Stimulated activated CD4-positive, alpha-beta T cell treated with anti-CD3 and anti-CD28 coated beads, Interleukin-15, amount 100 ng/mL, for 1 hour (primary cell): ENCODE measurements at places on chromosomes 7 and 10.

DNA sequence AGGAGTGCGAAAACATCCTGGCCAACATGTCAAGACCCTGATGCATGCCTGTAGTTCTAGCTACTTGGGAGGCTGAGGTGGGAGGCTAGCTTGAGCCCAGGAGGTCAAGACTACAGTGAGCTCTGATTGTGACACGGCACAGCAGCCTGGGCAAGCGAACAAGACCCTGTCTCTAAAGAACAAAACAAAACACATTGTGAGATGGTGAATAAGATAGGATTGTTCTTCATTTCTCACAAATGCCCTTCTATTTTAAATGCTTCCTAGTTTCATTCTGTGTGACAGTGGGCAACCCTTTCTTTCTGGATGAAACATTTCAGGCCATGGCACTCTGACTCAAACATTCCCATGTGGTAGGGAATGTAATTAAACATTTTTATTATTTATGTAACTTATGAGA lies 13.5 kb downstream of the EFCAB10 start:
- DNase-seq: no peak

DNA sequence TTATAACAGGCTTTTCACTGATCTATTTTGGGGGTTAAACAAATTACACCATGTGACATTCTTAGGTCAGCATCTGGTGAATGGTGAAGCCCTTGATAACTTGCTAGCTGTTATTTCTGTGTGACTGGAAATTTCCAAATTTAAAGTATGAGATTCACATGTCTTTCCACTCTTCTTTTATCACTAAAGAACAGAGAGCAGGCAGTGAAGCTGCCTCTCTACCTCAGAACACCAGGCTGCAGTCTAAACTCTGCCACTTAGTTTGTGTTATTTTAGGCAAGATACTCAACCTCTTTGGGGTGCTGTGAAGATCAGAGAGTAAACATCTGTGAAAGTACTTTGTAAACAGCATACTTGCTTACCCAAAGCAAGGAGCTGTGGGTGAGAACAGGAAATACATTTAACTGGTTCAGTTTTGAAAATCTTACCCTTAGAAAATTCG lies 15.5 kb upstream of the SP4 start:
- no peak for DNase-seq

GRCh38 chr7:82234457-82235049 lies 209.0 kb downstream of the CACNA2D1 start:
- DNase-seq: no peak

- DNase-seq: no peak
These were observed 311.2 kb upstream of the GNAI1 start for GRCh38 chr7:79823246-79823951.

GRCh38 chr7:82263920-82264782 lies 179.4 kb downstream of the CACNA2D1 start:
- no peak for DNase-seq

DNA sequence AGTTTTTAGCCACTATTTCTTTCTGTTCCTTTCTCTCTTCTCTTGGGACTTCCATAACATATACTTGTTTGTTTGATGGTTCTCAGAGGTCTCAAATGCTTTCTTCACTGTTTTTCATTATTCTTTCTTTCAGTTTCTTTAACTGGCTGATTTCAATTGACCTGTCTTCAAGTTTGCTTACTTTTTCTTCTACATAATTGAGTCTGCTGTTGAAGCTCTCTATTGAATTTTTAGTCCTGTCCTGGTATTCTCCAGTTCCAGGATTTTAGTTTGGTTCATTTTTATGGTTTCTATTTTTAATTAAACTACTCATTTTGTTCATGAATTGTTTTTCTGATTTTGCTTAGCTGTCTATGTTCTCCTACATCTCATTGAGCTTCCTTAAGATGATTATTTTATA lies 1305.3 kb upstream of the CELF2 start:
- no peak for DNase-seq

GRCh38 chr10:44908066-44908749 lies 2.9 kb upstream of the TMEM72 start:
- DNase-seq: no peak

GRCh38 chr10:132336064-132336746 lies 4.2 kb downstream of the LRRC27 start:
- no peak for DNase-seq

DNA sequence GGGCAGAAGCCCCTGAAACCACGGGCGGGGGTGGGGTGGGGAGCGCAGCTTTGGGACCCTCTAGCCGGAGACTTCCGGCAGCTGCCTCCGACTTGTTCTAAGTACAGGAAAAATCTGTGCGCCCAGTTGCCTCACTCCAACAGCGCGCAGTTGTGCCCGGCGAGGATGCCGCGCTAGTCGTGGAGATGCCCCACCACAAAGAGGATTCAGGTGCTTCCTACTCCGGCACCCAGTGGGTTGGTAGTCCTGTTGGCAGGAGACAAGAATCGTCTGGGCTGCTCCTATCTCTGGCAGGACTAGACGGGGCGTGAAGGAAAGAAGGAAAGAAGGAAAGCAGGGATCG lies 465 bp upstream of the NPY start:
- DNase-seq: no peak

- no peak for DNase-seq
These were observed 45.6 kb downstream of the NHLRC2 start for GRCh38 chr10:113899952-113900598.

DNA sequence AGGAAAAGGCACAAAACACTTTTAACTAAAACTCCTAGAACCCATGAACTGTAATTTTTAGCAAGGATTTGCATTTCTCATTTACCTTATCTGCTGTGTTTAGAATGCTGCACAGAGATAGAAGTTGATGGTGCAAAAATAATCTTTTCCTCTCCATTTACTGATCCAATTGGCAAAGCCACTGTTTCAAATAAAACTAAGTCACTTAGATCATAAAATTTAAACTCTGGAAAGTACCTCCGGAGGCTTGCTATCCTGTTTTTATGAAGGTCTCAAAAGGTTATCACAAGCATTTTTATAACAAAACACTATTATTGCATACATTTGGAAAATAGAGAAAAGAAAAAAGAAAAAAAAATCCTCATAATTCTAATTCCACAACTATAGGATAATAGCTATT lies 7.6 kb downstream of the CPA2 start:
- no peak for DNase-seq

- DNase-seq: no peak
These were observed 15.3 kb downstream of the MRPL32 start for GRCh38 chr7:42947521-42947920.

GRCh38 chr7:31006857-31007256 lies 43.1 kb downstream of the GHRHR start:
- no peak for DNase-seq

- DNase-seq: no peak
These were observed 340.7 kb upstream of the CELF2 start for GRCh38 chr10:10676972-10677371.

DNA sequence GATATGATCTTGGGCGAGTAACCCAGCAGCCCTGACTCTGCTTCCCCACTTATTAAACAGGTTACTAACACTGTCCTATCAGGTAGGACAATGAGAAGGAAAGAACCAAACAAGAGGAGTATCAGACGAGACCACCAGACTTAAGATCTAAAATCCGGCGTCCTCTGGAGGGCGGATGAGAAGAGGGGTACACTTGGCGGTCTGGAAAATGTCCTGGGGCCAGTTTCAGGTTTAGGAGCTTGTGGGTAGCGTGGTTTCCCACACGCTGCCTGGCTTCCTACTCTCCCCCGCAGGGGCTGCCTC lies 635 bp downstream of the ZNF32 start:
- DNase-seq: no peak

DNA sequence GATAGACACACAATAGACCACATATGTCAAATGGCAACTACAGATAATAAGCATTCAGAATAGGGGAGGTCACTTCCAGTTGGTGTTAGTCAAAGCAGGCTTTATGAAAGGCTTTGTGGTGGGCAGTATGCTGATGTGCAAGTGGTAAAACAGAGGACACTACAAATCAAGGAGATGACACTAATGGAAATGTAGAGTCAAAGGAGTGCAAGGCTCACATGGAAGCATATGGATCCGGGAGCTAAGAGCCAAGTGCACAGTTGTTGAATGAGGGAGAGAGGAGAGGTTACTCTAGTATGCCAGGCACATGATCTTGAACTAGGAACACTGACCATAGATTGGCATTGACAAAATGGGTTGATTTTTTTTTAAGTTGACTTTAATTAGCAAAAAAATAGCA lies 62.7 kb downstream of the GRM3 start:
- DNase-seq: no peak

DNA sequence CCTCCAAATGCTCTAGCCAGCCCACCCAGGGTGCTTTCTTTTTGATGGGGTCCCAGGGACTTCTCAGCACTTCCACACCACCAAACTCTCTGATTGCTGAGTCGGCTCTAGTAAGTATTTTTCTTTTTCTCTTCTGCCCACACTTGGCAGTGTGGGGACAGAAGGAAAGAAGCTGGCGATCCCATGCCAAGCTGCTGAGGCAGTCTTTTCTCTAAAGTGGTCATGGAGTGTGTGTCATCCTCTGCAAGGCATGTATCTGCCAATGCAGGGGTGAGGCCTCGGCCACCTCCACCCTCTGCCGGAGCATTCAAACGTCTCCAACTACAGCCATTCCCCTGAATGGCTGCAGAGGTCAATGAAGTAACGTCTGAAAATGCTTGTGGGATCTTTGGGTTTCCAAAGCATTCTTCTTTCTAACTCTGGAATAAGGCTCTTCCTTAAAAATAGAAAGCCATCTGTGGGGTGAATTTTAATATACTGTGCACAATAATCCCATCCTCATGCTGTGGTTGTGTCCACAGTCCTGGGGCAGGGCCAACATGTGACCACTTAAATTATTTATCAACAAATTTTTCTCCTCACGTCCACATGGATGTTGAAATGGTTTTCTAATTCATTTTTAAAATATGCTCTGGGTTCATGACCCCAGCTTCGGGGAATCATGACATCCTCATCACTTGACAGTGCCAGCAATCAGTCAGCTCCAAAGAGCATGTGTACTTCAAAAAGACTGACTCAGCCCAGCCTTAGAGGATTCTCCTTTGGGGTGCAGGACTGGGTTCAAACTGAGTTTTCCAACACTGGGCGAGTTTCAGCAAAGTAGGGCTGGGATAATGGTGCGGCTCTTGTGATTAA lies 171.3 kb upstream of the ITGB1 start:
- no peak for DNase-seq

DNA sequence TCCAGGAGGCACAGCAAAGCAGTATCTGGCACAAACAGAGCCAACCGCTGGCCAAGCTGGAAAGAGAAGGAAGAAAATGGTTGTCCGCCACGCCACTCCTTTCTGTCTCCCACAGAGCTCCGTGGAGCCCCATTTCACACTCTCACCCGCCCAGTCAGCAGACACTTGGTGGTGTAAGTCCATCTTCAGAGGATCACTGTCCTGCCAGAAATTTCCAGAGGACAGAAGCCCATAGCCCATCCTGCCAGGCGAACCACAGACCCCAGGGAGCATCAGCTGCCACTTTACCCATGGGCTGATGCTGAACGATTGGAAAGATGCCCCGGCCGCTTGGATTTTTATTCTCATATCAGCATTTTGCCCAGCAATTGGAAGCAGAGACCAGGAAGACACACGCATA lies 144.7 kb upstream of the LYZL2 start:
- DNase-seq: no peak

DNA sequence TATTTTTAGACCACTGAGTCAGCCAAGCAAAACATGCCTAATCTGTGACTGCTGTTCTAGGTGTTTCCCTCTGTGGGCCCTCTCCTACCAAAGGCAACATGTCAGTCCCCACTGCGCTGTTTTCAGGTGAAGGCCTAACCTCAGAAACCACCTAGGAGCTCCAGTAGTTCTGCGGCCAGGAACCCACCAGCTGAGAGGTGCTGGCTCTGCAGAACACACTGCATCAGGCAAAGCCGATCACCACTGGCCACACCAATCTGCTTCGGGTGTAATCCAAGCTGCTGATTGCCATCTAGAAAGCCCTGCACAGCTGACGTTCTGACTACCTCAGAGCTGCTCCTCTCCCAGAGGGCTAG lies 14.9 kb downstream of the CAMK2G start:
- no peak for DNase-seq

GRCh38 chr7:36884910-36885309 lies 160.6 kb upstream of the AOAH start:
- no peak for DNase-seq

GRCh38 chr7:106063024-106063423 lies 49.1 kb downstream of the SYPL1 start:
- DNase-seq: no peak

- DNase-seq: no peak
These were observed 5.7 kb downstream of the ARPC1B start for GRCh38 chr7:99380032-99380822.

GRCh38 chr10:99303899-99304861 lies 25.0 kb upstream of the CNNM1 start:
- no peak for DNase-seq

- no peak for DNase-seq
These were observed 18.1 kb upstream of the PALS2 start for GRCh38 chr7:24555184-24555583.

- DNase-seq: no peak
These were observed 67.3 kb downstream of the GLCCI1 start for GRCh38 chr7:8035647-8036518.

GRCh38 chr10:13709931-13710650 lies 123.3 kb downstream of the PRPF18 start:
- DNase-seq: no peak

DNA sequence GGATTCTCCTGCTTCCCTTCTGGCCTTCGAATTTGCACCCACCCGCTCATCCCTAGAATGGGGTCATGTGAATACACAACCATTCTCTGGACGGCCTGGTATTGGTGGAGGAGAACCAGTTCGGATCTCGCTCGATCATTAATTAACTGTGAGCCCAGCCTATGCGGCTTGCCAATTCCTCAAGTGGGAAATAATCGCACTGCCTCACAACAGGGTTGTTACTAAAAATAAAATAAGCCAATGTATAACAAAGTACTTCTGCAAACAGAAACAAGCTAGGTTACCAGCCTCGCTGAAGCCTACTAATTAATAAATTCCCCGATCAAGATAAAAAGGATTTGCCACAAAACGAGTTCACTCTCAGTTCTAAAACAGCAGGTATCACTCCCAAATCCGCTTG lies 16.2 kb downstream of the CTBP2 start:
- no peak for DNase-seq

DNA sequence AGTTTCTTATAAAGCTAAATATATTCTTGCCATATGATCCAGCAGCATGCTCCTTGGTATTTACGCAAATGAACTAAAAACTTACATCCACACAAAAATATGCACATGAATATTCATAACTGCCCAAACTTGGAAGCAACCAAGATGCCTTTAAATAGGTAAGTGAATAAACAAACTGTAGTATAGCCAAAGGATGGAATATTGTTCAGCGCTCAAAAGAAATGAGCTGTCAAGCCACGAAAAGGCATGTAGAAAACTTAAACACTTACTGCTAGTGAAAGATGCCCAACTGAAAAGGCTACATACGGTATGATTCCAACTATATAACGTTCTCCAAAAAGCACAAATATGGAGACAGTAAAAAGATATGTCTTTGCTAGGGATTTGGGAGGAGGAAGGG lies 12.7 kb downstream of the THSD7A start:
- no peak for DNase-seq
